ENCODE measurements at places on chromosomes 3 and 15. TPM values are rescaled to one million over a fixed set of nuclear protein-coding genes. Genes with fewer than 3 reads are reported as not detected.
A peak's percentile ranks its signal among the peaks of the same experiment; 100 is the strongest.

DNA sequence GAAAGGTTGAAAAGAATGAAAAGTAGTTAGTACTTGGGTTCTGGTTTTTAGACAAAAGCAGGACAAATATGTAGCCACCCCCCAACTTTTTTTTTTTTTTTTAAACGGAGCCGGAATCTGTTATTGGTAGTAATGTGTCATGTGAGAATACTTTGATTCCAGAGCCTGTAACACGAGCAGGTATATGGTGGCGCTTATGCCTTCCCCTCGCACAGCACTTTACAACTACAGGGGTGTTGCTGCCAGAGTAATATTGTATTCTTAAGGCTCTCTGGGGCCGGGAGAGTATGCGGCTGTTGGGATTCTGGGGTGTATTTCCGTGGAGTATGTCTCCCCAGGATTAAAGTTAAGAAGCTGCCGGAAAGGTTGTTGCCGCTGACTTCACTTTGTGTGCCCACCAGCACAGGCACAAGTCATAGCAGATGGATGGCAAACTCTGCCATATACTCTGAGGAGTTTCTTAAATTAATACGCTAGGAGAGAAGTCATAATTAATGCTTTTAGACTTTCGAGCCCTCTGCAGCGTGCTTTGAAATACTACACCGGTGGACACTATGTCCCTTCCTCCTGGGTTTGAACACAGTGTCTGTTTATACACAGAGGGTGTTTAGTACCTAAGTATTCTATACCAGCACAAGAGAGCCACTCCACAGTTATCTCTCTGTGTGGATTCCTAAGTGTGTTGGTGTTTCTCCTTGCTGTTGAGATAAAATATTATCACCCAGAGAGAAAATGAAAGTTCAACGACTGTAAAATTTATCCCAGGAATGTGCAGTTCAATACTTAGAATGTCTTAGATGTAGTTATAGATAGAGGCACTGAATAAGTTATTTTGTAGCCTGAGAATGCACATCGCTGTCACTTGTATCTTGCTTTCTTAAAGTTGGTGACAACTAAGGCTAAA is 1.4 kb downstream of the MBNL1 start:
- peak; percentile 45 for DNase-seq

GRCh38 chr3:41519746-41520145 is 320.4 kb downstream of the CTNNB1 start:
- DNase-seq: no peak

DNA sequence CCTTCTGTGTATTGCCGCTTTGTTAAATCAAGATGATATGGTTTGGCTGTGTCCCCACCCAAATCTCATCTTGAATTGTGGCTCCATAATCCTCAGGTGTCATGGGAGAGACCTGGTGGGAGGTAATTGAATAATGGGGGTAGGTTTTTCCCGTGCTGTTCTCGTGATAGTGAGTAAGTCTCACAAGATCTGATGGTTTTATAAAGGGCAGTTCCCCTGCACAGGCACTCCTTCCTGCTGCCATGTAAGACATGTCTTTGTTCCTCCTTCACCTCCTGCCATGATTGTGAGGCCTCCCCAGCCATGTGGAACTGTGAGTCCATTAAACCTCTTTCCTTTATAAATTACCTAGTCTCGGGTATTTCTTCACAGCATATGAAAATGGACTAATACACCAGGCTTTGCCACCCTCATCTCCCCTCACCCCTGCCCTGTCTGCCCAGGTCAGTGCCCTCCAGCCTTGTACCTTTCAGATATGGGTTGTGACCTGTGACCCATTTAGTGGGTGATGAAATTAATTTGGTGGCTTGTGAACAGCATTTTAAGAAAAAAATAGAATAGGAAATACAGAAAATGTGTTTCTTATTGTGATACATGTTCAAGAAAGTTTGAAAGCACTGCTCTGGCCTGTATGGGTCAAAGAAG is 56.1 kb upstream of the MCF2L2 start:
- DNase-seq: no peak

The LYZL4 gene
- total RNA-seq: not detected

DNA sequence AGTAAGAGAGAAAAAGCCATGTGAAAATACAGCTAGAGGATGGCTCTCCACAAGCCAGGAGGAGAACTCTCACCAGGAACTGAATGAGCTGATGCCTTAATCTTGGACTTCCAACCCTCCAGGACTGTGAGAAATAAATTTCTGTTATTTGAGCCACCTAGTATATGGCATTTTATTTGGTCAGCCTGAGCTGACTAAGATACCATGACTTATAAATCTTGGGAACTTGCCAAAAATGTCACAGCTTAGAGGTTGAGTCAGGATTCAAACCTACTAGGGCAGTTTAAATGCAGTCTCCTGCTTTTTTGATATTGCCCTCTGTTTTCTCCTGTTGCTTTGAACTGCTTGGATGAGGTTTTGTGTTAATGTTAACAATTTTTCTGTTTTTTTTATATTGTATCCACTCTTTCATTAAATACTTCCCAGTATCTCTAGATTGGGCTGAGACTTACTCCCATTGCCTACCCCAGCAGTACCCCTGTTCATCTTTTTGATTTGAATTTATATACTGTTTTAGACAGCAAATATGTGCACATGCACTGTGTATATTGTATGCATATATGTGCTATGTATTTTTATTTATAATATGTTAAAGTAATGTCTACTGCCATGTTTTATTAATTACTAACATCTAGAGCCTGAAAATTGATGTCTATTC is 1223.2 kb downstream of the OTOL1 start:
- no peak for DNase-seq

The DZIP3 gene
- 4.7 TPM for total RNA-seq

The SYNM gene
- total RNA-seq: 5.9 TPM

The ZDHHC19 gene
- total RNA-seq: not detected

The TMEM42 gene
- total RNA-seq: 10.2 TPM

GRCh38 chr3:47266709-47267489 is 15.7 kb downstream of the KIF9 start:
- peak; percentile 67 for DNase-seq

The CAPN3 gene
- 0.21 TPM for total RNA-seq

The TAGLN3 gene
- total RNA-seq: 0.07 TPM

The GPR176 gene
- total RNA-seq: 84.3 TPM

DNA sequence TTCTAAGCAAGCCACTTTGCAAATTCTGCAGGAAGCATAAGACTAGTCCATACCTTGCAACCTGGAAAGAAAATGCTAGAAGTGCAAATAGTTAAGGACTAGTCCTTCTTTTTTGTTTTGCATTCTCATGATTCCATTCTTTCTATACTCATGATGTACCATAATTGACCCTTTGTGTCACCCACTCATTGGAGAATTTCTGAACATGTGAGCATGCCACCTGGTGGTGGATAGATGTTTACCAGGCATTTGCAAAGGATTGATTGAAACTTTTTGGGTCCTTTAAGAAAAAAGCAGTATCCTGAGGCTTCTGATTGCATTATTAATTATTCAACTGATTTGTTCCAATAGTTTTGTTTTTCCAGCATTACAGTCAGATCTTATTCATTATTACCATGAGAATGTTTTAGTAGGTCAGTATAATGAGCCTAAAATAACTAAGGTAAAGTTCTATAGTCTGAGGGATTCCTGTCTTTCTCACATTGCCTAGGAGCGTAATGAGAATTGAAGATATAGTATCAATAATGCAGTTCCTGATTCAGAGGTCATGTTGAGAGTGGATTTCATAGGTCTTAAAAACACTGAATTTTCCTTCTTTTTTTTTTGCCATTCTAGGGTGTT is 20.2 kb upstream of the DIPK2A start:
- DNase-seq: no peak

DNA sequence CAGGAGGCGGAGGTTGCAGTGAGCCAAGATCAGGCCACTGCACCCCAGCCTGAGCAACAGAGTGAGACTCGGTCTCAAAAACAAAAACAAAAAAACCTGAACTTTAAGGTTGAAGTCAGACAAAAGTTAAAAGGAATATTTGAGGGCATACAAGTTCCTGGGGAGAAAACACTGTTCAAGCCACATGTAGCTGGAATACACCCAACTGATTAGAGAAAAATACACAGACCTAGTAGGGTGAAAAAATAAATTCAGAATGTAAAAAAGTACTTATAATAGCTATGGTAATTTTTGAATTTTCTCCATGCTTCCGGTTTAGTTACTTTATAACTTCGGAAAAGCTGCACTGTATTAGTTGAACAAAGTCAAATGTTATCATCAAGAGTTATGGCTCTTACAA is 42.6 kb upstream of the SNTN start:
- no peak for DNase-seq

The TGFBR2 gene
- total RNA-seq: 298 TPM

The LAMB2 gene
- total RNA-seq: 470 TPM

The C3orf49 gene
- not detected for total RNA-seq

DNA sequence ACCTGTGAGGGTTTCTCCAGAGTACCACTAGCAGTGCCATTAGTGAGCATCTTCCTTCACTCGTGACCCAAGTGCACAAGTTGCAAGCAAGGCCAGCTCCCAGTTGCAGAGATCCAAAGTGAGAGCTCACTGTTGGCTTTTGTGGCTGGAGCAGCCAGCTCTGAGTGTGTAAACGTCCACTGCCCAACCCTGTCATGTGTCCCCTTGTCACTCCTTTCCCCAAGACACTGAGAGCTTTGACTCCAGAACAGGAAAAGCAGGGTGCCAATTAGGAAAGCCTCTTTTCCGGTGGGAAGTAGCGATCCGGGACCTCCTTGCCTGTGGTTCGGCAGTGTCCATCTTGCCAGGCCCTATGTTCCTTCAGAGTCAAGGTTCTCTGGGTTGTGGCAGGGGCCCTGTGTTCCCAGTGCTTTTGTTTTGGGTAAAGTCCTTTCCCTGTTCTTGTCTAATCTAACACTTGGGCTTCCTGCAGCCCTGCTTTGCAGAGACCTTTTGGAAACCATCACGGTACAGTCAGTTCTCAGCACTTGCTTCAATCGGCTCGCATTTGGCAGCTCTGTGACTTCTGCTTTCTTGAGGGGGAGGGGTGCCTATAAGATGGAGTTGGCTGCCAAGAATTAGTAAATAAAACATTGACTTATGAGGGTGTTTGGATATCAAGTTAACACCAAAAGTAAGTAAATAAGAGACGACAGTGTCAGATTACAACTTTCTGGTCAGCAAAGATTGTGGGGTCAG is 90.5 kb downstream of the DNASE1L3 start:
- DNase-seq: no peak

DNA sequence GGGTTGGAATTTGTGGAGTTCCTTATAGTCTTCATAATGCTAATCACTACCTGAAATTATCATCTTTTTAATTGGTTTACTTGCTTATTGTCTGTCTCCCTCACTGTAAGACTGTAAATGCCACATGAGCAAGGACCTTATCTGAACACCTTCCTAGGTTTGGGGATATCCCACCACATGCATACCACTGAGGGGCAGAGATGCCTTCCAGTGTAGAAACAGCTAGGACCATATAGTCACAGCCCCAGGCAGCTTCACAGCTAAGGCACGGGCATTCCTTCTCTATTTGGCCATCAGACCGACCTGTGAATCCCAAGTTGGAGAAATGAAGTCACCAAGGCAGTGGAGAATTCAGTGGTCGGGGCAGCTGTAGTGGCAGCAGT is 28.6 kb downstream of the PAQR9 start:
- DNase-seq: no peak

DNA sequence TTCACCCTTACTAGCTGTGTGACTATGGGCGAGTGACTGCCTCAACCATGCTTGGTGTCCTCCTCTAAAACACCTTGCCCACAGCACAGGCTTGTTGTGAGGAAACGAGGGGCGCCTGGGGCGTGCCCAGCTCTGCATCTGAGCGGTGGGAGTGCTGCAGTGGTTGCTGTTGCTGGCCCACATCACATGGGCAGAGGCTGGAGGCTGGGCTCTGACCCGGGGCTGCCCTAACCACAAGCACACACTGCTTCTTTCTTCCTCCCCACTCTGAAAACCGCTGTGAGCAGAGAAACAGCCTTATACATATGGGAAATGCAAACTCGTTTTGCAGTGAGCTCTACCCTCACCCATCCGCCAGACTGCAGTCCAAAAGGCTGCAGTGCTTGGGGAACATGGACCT is 74.8 kb upstream of the RPL32 start:
- no peak for DNase-seq

- DNase-seq: no peak
Observed at GRCh38 chr3:196868297-196868661, 559 bp downstream of the SENP5 start.

- DNase-seq: no peak
Observed at GRCh38 chr15:88239594-88239993, 16.9 kb downstream of the NTRK3 start.
